B cell (primary cell): ENCODE measurements at places on chromosomes 5 and 9.
A peak's percentile ranks its signal among the peaks of the same experiment; 100 is the strongest.

DNA sequence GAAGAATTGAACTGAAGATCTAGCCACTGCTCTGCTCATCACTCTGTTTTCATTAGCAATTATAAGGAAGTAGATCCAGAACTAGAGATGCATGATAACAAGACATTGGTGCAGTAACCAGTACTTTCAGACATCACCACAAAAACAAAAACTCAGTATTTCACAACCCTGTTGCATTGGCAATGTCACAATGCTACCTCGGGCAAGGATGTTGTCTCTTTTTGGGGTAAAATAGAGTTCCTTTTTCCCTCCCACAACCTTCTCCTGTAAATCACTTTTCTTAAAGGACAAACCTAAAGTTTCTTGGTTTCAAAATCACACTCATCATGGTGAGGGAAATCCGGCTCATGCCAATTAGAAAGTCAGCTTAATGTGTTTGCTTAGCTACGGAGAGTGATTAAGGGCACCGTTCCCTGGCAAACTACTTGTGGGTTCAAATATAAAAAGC, 420.1 kb upstream of the MEF2C start:
- DNase-seq: peak; percentile 42
- no peak overlapping the region for H3K4me3 ChIP-seq
- H3K27me3 ChIP-seq: no peaks in the 10 kb centered on the region
- H3K36me3 ChIP-seq: no peaks in the 10 kb centered on the region

DNA sequence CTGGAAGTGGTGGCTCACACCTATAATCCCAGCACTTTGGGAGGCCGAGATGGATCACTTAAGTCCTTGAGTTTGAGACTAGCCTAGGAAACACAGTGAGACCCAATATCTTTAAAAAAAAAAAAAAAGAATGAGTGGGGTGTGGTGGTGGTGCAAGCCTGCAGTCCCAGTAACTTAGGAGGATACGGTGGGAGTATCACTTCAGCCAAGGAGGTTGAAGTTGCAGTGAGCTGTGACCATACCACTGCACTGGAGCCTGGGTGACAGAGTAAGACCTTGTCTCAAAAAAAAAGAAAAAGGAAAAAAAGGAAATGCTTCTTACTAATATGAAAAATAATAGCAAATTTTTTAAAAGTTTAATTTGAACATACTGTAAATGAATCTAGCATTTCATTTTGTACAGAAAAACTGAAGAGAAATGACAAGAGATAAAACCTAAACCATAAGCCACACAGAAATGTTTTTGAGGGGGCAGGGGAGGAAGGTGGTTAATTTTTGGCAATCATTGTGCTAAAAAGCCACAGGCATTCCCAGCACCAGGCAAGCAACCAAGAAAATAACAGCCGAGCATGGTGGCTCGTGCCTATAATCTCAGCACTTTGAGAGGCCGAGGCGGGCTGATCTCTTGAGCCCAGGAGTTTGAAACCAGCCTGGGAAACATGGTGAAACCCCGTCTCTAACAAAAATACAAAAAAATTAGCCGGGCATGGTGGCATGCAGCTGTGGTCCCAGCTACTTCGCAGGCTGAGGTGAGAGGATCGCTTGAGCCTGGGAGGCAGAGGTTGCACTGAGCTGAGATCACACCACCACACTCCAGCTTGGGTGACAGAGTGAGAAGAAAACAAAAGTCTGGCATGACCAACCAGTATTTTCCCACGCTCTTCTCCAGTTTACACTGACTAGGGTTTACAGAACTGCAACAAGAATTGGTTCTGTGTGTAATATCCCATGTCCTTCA, 114.5 kb upstream of the NR5A1 start:
- no peak overlapping the region for H3K27ac ChIP-seq
- no peak for DNase-seq
- no peak overlapping the region for H3K4me3 ChIP-seq
- H3K27me3 ChIP-seq: no peaks in the 10 kb centered on the region

DNA sequence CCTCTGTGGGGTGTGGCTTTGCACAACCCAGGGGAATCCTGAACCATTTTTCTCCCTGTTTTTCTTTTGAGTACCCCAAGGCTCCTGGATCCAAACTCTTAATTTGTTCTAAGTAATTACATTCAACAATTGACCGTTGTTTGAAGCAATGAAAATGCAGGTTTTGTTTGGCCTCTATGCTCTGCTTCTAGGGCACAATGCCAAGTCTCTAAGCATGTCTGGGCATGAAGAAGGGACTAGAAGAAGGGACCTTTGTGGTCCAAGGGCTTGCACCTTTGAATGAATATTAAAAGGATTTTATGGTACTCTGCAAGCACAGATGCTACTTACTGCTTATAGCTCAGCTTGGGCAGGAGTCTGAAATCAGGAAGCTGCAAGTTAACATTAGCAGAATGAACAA, 6.6 kb upstream of the ENC1 start:
- DNase-seq: no peak
- no peak overlapping the region for H3K4me3 ChIP-seq
- no peaks in the 10 kb centered on the region for H3K36me3 ChIP-seq
- H3K27me3 ChIP-seq: no peaks in the 10 kb centered on the region

DNA sequence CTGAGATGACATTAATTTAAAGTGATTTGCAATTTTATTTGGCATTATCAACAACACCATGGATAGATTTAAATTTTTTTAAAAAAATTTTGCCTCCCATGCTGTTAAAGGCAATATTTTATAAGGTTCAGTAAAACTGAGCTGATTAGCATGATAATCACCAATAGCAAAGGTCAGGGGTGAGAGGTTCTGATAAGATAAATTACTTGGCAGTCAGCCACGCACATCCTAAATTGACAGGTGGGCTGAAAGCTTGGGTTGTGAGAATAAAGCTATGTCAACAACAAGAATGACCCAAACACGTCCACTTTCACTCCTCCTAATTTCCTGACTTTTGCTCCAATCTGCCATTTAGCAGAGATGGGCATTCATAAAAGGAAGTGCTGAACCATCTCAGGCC, 127.1 kb downstream of the LHFPL2 start:
- no peaks in the 10 kb centered on the region for H3K36me3 ChIP-seq
- no peaks in the 10 kb centered on the region for H3K27me3 ChIP-seq

GRCh38 chr9:86876621-86877196, 70.6 kb downstream of the GAS1 start:
- no peak overlapping the region for H3K4me3 ChIP-seq
- no peak overlapping the region for H3K27ac ChIP-seq
- H3K27me3 ChIP-seq: no peaks in the 10 kb centered on the region
- no peaks in the 10 kb centered on the region for H3K4me1 ChIP-seq
- H3K36me3 ChIP-seq: no peaks in the 10 kb centered on the region

DNA sequence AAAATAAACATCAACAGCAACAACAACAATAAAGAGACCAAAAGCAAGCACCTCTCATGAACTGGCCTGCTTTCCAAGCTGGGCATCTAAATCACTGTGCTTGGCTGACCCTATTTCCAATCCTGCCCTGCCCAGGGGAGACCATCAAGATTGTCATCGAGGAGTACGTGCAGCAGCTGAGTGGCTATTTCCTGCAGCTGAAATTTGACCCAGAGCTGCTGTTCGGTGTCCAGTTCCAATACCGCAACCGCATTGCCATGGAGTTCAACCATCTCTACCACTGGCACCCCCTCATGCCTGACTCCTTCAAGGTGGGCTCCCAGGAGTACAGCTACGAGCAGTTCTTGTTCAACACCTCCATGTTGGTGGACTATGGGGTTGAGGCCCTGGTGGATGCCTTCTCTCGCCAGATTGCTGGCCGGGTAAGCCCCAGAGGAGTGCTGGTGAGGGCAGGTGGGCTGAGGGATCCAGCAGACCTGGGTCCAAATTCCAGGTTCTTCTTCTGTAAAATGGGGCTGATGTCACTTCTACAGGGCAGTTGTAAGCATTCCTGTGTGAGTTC, 15.6 kb downstream of the PTGS1 start:
- no peak for DNase-seq
- H3K36me3 ChIP-seq: peaks cover 2% of the 10 kb centered on the region
- H3K4me3 ChIP-seq: no peak overlapping the region

GRCh38 chr9:70618784-70619183, 204.3 kb upstream of the KLF9 start:
- H3K27ac ChIP-seq: no peak overlapping the region
- no peaks in the 10 kb centered on the region for H3K4me1 ChIP-seq
- H3K36me3 ChIP-seq: no peaks in the 10 kb centered on the region
- H3K27me3 ChIP-seq: no peaks in the 10 kb centered on the region
- H3K4me3 ChIP-seq: no peak overlapping the region

DNA sequence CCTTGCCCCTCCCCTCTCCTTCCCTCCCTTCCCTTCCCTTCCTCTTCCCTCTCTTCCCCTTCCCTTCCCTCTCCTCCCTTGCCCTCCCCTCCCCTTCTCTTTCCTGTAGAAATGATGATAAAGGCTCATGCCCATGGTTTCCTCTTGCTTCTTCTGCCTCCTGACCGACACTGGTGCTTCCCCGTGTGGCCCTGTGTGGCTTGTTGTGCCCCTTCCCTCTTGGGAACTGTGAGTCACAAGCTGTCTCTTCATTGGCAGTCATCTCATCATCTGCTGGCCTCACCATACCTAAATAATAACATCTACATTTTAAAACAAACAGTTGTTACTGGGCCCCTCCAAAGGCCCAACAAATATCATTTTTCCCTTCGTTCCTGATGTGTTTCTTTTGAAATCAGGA, 11.7 kb upstream of the CARNMT1 start:
- no peaks in the 10 kb centered on the region for H3K27me3 ChIP-seq
- H3K4me3 ChIP-seq: no peak overlapping the region
- H3K36me3 ChIP-seq: no peaks in the 10 kb centered on the region
- no peak for DNase-seq

DNA sequence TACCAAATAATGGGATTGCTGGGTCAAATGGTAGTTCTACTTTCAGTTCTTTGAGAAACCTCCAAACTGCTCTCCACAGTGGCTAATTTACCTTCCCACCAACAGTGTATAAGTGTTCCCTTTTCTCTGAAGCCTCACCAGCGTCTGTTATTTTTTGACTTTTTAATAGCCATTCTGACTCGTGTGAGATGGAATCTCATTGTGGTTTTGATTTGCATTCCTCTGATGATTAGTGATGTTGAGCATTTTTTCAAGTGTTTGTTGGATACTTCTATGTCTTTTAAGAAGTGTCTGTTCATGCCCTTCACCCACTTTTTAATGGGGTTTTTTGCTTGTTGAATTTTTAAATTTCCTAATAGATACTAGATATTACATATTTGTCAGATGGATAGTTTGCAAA, 28.4 kb upstream of the SUSD1 start:
- H3K4me3 ChIP-seq: no peak overlapping the region
- no peak for DNase-seq
- H3K27me3 ChIP-seq: no peaks in the 10 kb centered on the region
- H3K27ac ChIP-seq: no peak overlapping the region
- H3K4me1 ChIP-seq: no peaks in the 10 kb centered on the region

DNA sequence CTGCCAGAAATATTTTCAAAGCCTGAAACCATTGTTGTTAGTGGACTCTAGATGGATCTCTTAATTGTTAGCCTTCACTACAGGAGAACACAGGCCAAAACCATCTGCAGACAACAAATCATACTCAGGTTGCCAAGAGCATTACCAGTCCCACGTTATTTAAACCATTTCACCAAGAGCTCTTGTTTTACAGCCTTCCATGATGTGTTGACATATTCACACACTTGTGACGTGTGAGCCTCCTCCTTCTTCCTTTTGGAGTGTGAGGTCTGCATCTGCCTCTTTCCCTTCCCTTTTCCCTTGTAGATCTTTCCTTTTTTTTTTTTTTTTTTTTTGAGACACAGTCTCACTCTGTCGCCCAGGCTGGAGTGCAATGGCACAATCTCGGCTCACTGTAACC, 279.0 kb downstream of the AUH start:
- H3K27me3 ChIP-seq: no peaks in the 10 kb centered on the region
- no peak overlapping the region for H3K4me3 ChIP-seq

- peak; percentile 26 for DNase-seq
- no peaks in the 10 kb centered on the region for H3K36me3 ChIP-seq
- peaks cover 15% of the 10 kb centered on the region for H3K4me1 ChIP-seq
- H3K4me3 ChIP-seq: peak overlapping the region; percentile 4
Measured at GRCh38 chr9:4814913-4815312, 22.2 kb downstream of the RCL1 start.
